ENCODE measurements at places on chromosomes 7 and 10.

GRCh38 chr7:158025686-158026600 is 561.7 kb downstream of the PTPRN2 start:
- no peak for DNase-seq

- DNase-seq: peak; percentile 20
These were observed at the start of gene NRCAM for GRCh38 chr7:108455998-108456677. Gene NRCAM (minus strand): TSS chr7:108456436. CDS start chr7:108240064, 216,372 bp downstream.

- no peak for DNase-seq
These were observed 31.7 kb upstream of the CASD1 start for GRCh38 chr7:94477878-94478277.

DNA sequence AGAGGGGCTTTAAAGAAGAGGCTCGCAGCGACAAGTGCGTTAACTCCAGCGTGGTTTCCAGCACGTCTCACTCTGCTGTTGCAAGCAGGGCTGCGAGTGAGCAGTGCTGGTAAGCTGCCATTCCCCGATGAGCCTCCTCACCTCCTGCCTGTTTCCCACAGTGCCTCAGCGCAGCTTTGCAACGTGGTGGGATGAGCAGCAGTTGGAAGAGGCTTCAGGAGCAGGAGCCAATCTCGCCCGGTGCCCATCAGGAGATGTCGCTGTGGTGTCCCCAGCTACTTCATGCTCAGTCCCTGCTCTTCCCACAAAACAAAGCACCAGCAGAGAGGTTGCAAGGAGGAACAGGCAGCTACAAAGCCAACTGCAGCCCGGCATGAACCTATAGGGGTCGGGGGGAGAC is 2.4 kb upstream of the ADARB2 start:
- DNase-seq: no peak

GRCh38 chr7:140364819-140365218 is 33.5 kb downstream of the SLC37A3 start:
- DNase-seq: no peak
